ENCODE measurements at places on chromosomes 1 and 21. TPM values are rescaled to one million over a fixed set of nuclear protein-coding genes. Genes with fewer than 3 reads are reported as not detected.

The CCDC24 gene
- 9.7 TPM for polyA plus RNA-seq

The CYP4A22 gene
- not detected for polyA plus RNA-seq

The FCRLB gene
- 1.2 TPM for polyA plus RNA-seq

The LRIG2 gene
- polyA plus RNA-seq, result 2.5 TPM

The JUN gene
- polyA plus RNA-seq, result 0.90 TPM
